ENCODE measurements at places on chromosomes 4 and X.
A peak's percentile ranks its signal among the peaks of the same experiment; 100 is the strongest.

- DNase-seq: no peak
Measured at GRCh38 chr4:5232549-5232948, 181.3 kb downstream of the STK32B start.

DNA sequence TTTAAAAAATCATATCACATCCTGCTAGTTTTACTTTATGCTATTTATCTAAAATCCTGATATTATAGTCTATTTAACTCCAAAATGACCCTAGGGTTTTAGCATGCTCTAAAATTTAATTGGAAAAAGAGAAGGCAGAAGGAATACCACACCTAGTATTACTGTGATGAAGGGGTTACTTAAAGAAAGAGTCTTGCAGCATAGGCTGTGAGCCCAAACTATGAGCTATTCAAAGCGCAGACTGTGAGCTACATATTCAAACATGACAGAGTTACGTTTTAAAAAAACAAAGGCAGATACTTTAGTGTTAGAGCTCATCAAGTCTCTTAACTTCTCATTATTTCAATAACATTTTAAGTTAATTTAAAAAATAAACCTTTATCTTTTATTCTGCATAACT is 247.7 kb upstream of the ETNPPL start:
- DNase-seq: no peak

GRCh38 chr4:168028970-168029597 is 63.3 kb upstream of the ANXA10 start:
- DNase-seq: no peak

DNA sequence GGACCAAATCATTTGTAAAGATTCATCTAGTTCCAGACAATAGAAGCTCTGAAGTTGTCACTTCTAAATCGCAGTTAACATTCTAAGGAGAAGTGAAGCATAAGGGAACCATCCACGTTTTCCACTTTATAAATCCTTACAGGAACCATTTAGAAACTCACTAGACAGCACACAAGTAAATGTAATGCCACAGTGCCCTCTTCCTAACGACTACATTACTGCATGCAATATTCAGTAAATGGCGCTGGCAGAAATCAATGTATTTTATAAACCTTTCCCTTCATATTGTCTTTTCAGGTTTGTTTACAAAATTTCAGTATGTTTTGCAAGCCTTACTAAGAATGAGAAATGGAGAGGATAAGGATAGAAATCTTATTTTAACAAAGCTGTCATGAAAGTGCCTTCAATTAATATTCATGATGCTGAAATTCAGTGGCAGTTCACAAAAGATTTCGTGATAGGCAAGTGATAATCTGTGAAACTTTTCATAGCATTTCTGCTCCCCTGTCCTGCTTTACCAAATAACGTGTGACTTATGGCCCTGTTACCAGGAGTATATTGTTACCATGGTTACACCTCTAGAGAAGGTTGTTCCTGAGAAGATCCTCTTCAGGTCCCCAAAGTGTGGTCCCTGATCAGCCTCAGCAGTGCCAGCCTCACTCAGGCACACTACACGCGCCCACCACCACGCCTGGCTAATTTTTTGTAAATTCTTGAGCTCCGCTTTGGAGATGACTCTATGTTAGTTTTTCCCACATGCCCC is 54.2 kb downstream of the TMA16 start:
- DNase-seq: no peak

DNA sequence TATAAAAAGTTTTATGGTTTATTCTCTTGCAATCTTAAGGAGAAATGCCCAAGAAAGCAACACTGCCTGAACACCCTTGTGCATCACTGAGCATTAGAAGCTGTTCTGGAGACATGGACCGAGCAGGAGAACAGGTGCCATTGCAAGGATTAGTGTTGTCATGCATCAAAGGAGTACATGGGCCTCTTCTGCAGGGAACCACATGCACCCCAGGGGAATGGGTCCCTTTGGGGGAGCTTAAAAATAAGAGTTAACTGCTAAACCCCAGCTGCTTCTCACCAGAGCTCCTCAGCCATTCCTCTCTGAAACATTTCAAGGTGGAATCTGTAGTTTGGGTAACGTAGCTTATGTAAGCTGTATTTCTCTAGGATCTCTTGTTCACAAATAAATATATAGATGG is 353.0 kb upstream of the SLC7A11 start:
- no peak for DNase-seq

DNA sequence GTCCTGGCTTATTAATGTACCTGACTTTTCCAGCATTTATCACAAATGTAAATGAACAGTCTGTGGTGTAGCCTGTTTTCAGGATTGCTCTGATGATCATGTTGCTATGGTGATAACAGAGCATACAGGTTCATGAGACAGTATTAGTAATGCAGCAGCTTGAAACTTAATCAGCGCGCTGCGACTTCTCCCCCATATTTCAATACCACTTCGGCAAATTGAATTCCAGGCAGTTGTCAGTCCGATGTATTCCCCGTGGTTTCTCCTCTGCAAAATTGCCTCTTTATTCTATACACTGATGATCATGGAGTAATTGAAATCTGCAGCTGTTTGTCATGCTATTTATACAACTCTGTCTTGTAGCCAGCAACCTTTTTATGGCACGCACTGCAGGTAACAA is 239.3 kb downstream of the C4orf33 start:
- DNase-seq: no peak

- no peak for DNase-seq
Measured at GRCh38 chr4:173537613-173538147, 7.7 kb upstream of the HAND2 start.

DNA sequence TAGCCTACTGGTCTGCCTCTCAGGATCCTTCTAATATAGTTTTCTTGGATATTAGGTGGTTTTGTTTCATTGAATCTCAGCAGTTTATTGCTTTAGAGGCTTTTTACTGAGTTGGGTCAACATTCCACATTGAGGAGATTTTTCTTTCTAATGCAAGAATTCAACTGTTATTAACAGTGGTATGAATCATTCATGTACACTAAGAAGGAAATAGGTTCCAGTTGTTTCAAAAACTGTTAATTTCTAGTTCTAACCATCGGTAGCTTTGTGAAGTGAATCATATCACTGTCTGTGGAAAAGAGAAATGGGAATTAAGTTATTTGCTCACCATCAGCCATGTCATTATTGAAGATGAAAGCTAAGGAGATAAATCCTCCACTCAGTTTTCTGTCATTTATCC is 331.5 kb downstream of the RPA4 start:
- no peak for DNase-seq

- DNase-seq: no peak
Measured at GRCh38 chrX:7146703-7147412, 654 bp upstream of the STS start.

- DNase-seq: peak; percentile 48
Measured at GRCh38 chr4:742742-743311, 37.2 kb downstream of the PCGF3 start.

GRCh38 chr4:98482847-98483806 is 175.3 kb downstream of the TSPAN5 start:
- DNase-seq: no peak

- no peak for DNase-seq
Measured at GRCh38 chrX:12974305-12974795, 560 bp upstream of the TMSB4X start.

- no peak for DNase-seq
Measured at GRCh38 chr4:158671665-158671914, at the start of gene C4orf46. Gene C4orf46 (minus strand): TSS chr4:158671887. CDS start chr4:158671801, 86 bp downstream.

GRCh38 chr4:171919314-171919713 is 106.1 kb downstream of the GALNTL6 start:
- DNase-seq: no peak

DNA sequence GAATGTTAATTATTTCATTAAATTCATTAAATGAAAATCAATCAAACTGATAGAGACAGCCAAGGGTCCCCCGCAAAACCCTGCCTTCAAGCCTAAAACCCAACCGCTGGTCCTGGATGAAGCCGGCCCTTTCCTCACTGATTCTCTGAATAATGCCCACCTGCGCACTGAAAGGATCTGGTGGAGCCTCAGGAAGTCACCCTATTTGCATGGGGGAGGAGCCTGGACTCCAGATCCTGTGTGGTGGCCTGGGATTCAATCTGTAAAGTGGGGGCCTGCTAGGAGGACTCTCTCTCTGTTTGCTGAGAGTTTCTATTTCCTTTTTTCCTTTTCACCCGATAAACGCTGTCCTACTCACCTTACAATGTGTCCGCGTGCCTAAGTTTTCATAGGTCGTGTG is 97.9 kb upstream of the ADAMTS3 start:
- no peak for DNase-seq

DNA sequence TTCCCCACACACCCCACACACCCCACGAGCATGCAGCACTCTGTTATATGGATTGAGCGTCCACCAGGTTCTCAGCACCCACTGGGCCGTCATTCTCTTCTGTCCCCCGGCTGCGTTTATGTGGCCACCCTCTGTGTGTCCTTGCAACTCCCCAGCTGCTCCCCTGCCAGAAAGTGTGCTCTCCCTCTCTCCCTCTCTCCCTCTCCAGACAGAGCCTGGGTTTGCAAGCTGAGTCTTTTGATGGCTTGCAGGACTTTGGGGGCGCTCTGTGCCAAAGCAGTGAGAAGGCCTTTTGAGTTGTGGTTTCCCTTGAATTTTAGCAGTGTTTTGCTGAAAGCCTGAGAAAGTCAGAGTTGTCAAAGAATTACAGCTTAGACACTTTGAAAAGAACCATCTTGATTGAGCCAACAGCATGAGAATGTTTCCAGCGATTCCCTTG is 173.5 kb downstream of the DCLK2 start:
- DNase-seq: no peak

DNA sequence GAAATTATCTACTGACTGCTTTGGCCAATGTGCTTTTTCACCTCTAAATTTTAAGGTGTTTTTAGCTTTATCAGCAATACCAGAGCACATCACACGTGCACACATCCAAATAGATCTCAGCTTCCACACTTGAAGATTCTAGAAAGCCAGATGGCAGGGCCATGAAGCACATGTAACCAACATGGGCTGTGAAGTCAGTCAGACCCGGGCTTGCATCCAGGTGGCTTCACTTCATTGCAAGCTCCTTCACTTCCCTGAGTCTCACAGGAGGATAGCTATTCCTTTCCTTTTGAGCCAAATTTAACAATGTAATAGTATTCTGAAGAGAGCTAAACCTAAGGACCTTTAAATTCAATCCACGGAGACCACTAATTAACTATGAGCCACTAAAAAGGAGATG is 86.5 kb downstream of the SH3RF1 start:
- DNase-seq: no peak

GRCh38 chrX:143571521-143571920 is 54.2 kb upstream of the SPANXN3 start:
- no peak for DNase-seq
